Epithelial cell of alveolus of lung (primary cell): ENCODE measurements at places on chromosomes 7 and 10. TPM values are rescaled to one million over a fixed set of nuclear protein-coding genes. Genes with fewer than 3 reads are reported as not detected.

The C10orf90 gene
- not detected in 2 replicates for total RNA-seq

The TFPI2 gene
- 633 and 1,251 TPM in 2 replicates for total RNA-seq

The ANXA8L1 gene
- total RNA-seq = 0.56 and 5.7 TPM in 2 replicates

The KIAA1217 gene
- 3.7 and 5.6 TPM in 2 replicates for total RNA-seq

The ACTL6B gene
- not detected in 2 replicates for total RNA-seq

The CTBP2 gene
- total RNA-seq = 54.9 and 74.1 TPM in 2 replicates

The CXCL12 gene
- 6.1 and 128 TPM in 2 replicates for total RNA-seq

The MSS51 gene
- total RNA-seq = 0.39 and 0.96 TPM in 2 replicates

The TUBAL3 gene
- under 0.01 TPM in 1 of 2 replicates, not detected in the other for total RNA-seq

The GIMAP8 gene
- under 0.01 and 0.39 TPM in 2 replicates for total RNA-seq

The CPN1 gene
- total RNA-seq = not detected in 2 replicates

The PNLIP gene
- total RNA-seq = not detected in 2 replicates

The NXPH1 gene
- not detected in 2 replicates for total RNA-seq

The ATP6V1F gene
- 117 and 130 TPM in 2 replicates for total RNA-seq

The ADRB1 gene
- 0.13 TPM in 1 of 2 replicates, not detected in the other for total RNA-seq

The LRRD1 gene
- 0.26 and 0.56 TPM in 2 replicates for total RNA-seq

The GTF2IRD2 gene
- 10.3 and 20.5 TPM in 2 replicates for total RNA-seq

The BMPER gene
- 3.8 and 7.4 TPM in 2 replicates for total RNA-seq

The LRRC61 gene
- 1.2 and 11.8 TPM in 2 replicates for total RNA-seq

The FOXP2 gene
- total RNA-seq = 1.4 and 10.7 TPM in 2 replicates

The PRPS1L1 gene
- not detected in 2 replicates for total RNA-seq

The CLEC2L gene
- total RNA-seq = not detected in 2 replicates

The CRYGN gene
- total RNA-seq = not detected in 2 replicates

The AMPH gene
- 2.8 and 6.0 TPM in 2 replicates for total RNA-seq

The PTF1A gene
- total RNA-seq = not detected in 2 replicates

The PILRA gene
- total RNA-seq = 4.4 TPM in 1 of 2 replicates, not detected in the other

The LRRC18 gene
- total RNA-seq = not detected in 2 replicates

The CFAP46 gene
- total RNA-seq = 0.80 and 4.1 TPM in 2 replicates

The EPO gene
- 0.48 TPM in 1 of 2 replicates, not detected in the other for total RNA-seq

The PRSS1 gene
- 0.24 and 0.91 TPM in 2 replicates for total RNA-seq

The MACC1 gene
- total RNA-seq = 0.24 and 1.2 TPM in 2 replicates

The RASSF4 gene
- 11.2 and 23.0 TPM in 2 replicates for total RNA-seq
